HCT116 (cell line): ENCODE measurements at places on chromosomes 2 and 18.

DNA sequence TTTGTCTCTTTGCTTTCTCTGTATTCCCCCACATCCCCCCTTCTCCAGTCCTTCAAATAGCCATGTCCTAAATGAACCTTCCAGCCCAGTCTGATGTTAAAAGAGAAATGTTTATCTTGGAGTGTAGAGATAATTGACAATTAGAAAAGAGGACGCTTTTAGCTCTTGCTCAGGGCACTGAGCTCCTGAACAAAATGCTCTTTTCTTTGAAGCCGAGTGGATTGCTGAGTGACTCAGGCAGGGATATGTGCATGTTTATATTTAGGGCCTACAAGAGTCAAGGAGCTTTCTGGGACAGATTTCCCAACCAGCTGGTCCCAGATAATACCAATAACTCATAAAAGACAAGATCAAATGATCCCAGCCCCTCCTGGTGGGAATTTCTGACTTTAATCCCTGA, 88.0 kb upstream of the SETBP1 start:
- DNase-seq = no peak

GRCh38 chr2:77838441-77838840, 316.3 kb upstream of the LRRTM4 start:
- no peak for DNase-seq

DNA sequence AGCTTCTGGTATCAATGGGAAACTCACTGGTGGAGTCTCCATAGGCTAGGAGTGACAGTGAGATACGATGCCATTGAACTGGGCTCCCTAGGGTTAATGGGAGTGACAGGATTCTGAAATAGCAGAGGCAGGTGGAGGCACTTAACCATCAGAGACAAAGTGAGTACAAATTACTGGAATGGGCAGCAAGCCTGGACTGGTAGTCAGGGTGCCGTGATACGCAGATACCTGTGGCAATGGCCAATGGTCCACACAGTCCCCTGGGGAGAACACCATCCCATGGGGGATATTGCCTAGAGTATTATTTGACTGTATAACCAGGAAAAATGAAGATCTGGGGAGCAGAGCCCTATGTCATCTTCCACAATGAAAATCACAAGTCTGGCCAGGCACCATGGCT, 17.3 kb downstream of the CHCHD5 start:
- no peak for DNase-seq

DNA sequence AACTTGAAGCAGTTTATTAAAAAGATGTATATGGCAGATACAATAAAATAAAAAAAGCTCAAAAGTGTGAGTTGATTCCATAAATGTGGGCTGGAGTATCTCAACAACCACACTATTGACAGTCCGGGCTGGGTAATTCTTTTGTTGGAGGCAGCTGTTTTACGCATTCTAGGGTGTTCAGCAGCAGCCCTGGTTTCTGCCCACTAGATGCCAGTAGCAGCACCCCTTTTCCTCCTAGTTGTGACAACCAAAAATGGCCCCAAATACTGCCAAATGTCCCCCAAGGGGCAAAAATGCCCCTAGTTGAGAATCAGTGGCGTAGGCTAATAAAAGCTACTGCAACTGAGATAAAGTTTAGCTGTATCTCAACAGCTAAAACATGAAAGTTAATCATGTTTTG, 44.8 kb downstream of the CHMP3 start:
- no peak for DNase-seq

DNA sequence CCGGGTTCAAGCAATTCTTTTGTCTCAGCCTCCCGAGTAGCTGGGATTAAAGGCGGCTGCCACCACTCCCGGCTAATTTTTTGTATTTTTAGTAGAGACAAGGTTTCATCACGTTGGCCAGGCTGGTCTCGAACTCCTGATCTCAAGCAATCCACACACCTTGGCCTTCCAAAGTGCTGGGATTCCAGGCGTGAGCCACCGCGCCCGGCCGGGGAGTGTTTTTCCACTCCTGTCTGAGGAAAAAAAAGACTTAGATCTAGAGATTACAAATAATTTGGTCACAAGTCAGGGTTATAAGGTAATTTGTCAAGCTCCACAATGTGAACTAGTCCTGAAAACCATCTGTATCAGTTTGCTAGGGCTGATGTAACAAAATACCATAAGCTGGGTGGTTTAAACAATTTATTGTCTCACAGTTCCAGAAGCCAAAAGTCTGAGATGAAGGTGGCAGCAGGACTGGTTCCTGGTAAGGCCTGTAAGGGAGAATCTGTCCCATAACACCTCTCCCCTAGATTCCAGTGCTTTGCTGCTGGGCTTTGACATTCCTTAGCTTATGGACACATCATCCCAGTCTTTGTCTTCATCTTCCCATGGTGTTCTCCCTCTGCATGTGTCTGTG, 40.7 kb upstream of the SP3 start:
- no peak for DNase-seq

DNA sequence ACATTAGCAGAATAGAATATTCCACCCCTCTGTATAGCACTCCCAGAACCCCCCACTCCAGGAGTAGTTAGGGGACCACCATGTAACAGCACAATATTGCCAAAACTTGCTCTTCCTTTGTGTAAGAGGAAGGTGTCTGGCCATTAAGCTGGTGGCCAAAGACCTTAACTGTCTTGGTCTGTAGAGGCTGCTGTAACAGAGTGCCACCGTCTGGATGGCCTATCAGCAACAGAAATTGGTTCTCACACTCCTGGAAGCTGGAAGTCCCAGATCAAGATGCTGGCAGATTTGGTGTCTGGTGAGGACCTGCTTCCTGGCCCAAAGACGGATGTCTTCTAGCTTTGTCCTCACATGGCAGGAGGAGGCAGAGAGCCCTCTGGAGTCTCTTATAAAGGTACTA, 61.6 kb upstream of the TGFA start:
- DNase-seq = no peak

DNA sequence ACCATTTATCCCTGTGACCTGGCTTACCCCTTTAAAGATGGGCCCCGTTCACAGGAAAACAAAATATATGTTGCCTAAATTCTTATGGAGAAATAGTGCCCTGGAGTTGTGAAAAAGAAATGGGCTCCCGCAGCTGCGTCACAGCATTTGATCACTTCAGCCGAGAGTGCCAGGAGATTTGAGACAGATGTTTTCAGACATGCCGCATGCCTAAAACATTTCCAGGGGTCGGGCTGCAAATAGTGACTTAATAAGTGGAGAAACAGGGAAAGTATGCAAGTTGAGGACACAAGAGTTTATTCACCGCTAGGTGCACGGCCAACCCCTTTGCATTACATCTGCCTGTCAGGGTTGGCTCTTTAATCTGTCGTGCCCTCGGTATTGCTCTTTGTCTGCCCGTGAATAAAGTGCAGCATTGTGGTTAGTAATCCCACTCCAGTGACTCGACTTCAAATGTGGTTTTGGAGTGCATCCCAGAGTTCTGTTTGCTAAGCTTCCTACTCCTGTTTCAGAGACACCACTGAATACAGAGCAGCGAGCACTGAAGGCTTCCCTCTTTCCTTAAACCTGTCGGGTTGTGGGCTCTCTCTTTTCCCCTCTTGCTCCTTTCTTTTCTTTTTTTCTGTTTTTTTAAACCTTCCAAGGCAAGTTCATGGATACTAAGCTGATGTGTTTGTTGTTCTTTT, 187.5 kb downstream of the LTBP1 start:
- peak; percentile 59 for DNase-seq

GRCh38 chr18:59570101-59570775, 127.0 kb downstream of the CCBE1 start:
- DNase-seq = no peak

DNA sequence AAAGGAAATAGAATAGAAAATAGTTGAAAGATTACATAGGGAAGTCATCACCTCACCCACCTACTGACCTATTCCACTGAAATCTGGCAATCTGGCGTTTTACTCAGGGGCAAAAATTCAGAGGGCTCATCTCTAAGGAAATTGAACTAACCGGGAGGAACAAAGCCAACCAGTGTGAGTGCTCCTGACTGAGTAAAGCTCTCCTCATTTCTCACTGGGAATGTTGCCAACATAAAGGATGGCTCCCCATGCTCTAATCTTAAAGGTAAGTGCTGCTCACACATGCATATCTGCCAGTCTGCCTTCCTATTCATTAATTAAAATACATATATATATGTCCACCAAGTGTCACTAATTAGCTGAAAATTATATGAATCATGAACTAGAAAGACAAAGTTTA, 13.5 kb upstream of the DOK6 start:
- DNase-seq = no peak

- no peak for DNase-seq
Observed at GRCh38 chr2:220243571-220243970, 616.1 kb downstream of the SLC4A3 start.

DNA sequence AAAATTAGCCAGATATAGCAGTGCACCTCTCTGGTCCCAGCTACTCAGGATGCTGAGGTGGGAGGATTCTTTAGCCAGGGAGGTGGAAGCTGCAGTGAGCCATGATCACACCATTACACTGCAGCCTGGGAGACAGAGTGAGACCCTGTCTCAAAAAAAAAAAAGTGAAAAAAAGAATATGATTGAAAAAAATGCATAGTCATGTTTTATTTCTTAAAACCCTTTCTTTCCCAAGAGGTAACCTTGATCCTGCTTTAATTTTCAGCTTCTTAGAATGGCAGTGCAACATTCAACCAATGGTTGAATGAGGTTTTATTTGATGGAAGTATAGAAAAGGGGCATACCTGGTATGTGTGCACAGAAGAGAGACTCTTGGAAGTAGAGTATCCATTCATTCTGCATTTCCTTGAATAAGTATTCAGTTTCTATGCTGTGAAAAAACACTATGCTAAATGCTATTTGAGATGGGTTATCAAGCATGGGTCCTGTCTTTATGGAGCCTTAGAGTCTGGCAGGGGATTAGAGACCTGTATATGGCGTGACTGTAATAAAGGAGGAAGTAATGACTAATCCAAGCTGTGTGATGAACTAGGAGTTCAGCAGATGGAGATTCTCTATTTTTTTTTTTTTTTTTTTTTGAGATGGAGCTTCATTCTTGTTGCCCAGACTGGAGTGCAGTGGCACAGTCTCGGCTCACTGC, 146.3 kb downstream of the WDSUB1 start:
- DNase-seq = no peak
